ENCODE measurements at places on chromosomes 5 and 9. TPM values are rescaled to one million over a fixed set of nuclear protein-coding genes. Genes with fewer than 3 reads are reported as not detected.

DNA sequence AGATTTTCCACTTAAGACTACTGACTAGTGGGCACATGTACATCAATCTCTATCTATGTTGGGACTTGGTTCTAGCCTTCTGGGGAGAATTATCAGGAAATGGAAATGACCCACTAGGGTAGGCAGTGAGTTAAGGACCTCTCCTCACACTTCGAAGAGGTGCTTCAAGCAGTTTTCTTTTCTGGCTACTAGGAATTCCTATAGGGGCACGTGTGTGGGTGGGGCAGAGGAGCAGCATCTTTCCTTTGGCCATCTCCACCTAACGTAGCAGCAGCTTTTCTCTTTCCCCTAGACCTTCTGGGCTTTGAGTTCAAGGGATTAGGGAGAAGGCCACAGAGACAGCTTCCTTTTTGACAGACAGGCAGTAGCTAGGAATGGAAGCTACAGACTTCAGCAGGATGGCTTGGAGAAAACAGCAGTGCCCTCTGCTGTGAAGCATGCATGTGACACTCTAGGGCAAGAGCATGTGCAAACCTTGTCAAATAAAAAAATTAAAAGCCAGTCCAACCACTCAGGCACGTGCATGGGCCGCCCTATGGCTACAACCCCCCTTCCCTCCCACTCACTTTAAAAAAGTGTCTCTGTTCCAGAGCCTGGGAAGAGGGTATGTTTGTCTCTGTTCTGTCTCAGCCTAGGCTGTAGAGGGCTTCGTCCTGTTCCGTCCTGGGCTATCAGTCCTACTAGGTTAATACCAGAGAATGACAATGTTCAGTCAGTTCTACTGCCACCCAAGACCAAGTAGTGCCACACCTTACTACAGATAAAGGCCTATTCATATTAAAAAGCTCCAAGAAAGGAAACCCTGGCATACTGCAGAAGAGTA lies 8.7 kb upstream of the GFRA3 start:
- no peak overlapping the region for H3K27ac ChIP-seq
- no peaks in the 10 kb centered on the region for H3K4me1 ChIP-seq
- peaks cover 3% of the 10 kb centered on the region for H3K36me3 ChIP-seq
- no peaks in the 10 kb centered on the region for H3K27me3 ChIP-seq
- DNase-seq, result no peak

DNA sequence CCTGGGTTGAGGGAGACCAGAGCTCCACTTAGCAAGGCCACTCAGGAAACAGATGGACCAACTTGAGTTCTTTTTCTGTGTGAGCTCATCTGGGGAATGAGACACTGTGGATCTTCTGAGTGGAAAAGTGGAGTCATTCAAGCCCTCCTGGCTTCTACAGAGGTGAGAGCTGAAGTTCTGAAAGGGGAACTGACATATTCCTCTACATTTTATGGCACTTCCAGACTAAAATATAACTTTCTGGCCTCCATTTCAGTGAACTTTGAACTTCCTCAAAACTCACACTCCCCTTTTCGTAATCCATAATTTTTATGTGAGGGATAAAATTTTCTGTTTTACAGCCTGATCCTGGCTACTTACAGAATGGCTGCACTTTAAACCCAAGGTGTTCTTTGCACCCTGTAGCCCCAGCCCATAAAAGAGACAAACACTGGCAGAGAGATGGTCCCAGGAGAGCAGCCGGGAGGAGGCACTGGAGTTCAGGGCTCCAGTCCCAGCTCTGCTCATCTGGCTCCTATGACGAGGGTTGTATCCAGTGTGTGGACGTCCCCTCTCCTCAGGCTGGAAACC lies 10.8 kb downstream of the SPAAR start:
- no peaks in the 10 kb centered on the region for H3K36me3 ChIP-seq
- H3K4me1 ChIP-seq, result peaks cover 6% of the 10 kb centered on the region
- no peak overlapping the region for H3K4me3 ChIP-seq
- H3K27me3 ChIP-seq, result no peaks in the 10 kb centered on the region

TMEM215 gene
- total RNA-seq, result 5.2 TPM

GNG10 gene
- total RNA-seq, result 24.7 TPM

DNA sequence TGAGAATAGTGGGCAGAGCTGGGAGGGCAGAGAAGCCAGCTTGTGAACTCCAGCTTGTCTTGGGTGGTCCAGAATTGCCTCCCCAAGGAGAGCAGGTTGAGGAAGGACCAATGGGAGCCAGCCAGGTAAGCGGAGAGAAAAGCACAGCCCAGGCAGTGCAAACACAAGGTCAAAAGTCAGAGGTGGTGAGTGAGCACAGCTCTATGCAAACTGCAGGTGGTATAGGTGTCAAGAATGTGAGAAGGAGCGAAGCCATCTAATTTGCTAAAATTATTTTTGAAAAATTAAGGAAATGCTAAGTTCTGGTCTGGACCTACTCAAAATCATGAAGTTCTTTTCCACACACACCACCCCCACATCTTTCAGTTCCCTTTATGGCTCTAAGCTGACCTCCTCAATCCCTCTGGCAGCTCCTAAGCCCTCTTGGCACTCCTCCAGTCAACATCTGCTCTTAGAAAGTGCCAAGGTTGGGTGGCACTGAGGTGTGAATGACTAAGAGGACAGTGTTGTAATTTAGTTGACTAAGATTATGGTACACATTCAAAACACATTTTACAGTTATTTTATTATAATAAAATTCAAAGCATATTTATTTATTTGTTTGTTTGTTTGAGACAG lies 6.6 kb upstream of the OTULINL start:
- H3K27me3 ChIP-seq, result no peaks in the 10 kb centered on the region
- no peaks in the 10 kb centered on the region for H3K36me3 ChIP-seq
- H3K4me1 ChIP-seq, result peaks cover 3% of the 10 kb centered on the region
- no peak overlapping the region for H3K27ac ChIP-seq
- DNase-seq, result no peak

- no peaks in the 10 kb centered on the region for H3K4me1 ChIP-seq
- DNase-seq, result no peak
- H3K36me3 ChIP-seq, result no peaks in the 10 kb centered on the region
- no peaks in the 10 kb centered on the region for H3K27me3 ChIP-seq
- no peak overlapping the region for H3K27ac ChIP-seq
Observed at GRCh38 chr5:112372543-112372942, 46.5 kb downstream of the EPB41L4A start.
